Stimulated activated CD4-positive, alpha-beta T cell treated with anti-CD3 and anti-CD28 coated beads, Interleukin-2, amount 100 ng/mL, for 48 hours (primary cell): ENCODE measurements at places on chromosomes 3 and 15.

- no peak for DNase-seq
These were observed 660.7 kb upstream of the ADAMTS9 start for GRCh38 chr3:65348398-65348995.

DNA sequence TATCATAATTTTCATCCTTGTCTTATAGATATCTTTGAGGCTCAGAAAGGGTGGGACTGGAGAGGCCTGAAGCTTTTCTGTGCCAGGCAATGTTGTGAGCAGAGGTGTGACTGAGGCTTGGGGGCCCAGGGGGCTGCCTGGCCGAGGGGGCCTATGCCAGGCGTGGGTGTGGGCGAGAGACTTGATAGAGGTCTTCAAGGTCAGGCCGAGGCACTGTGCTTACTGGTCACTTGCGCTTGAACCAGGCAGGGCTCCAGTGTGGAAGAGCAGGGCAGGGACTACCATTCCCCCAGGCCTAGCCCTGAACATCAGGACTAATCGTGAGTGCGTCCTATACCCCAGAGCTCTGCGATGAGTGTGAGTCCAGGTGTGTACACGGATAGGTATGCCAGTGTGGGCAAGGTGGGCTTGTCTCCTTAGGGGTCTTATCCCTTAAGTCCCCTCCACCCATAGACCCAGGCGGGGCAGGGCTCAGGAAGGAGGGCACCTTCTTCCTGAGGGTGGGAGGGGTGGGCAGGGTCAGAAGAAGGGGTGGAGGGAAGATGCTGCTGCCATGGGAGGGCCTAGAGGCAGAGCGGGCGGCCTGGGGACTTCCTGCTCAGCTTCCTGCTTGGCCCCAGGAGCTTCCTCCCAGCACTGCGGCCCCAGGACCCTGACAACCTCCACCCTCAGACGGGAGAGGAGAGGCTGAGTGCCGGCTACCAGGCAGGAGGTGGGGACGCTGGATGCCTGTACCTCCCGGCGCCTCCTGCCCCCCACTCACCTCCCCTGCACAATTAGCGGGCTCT is 84.7 kb downstream of the LINGO1 start:
- no peak for DNase-seq

- no peak for DNase-seq
These were observed 46.2 kb downstream of the NR1D2 start for GRCh38 chr3:23991306-23991682.

DNA sequence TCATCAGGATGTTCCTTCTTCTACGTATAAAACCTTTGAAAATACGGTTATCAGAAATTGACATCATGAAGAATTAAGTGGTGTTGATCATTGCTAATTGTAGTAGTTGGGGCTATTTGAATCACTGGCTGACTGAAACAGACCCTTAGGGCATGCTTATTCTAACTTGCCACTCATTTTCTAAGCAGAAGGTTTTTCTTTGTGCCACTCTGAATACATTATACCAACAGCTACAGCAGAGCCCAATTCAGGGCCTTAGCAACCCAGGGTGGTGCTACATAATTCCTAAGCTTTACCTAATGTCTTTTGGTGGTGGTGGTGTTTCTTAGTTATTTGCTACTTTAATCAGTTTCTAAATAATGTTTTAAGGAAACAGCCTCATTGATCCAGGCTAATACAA is 524.2 kb downstream of the NLGN1 start:
- DNase-seq, result no peak

- DNase-seq, result no peak
These were observed 17.5 kb downstream of the TGM5 start for GRCh38 chr15:43249236-43249635.

DNA sequence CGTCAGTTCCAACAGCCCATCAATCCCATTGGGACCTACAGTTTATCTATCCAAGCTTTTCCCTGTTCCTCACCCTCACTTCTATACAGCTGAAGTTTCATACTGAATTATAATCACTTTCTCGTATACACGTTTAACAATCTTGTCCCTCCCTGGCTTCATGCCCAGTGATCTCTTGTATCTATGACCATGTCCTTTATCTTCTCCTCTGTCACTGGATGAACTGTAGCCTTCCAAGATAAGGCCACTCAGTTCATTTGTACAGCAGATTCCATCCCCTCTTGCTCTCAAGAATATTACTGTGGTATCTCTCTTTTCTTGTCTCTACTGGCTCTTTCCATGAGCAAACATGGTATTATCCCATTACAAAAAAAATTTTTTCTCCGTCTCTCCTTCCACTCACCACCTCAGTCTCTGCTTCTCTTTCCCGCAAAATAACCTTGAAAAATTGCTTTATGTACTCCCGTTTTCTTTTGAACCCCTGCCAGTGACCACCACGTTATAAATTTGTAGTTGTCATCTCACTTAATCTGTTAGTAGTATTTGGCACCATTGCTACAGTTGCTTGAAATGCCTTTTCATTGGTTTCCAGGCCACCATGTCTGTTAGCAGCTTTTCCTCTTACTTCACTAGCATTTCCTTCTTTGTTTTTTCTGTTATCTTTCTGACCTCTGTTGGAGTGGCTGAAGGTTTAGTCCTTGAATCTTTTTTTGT is 9.4 kb downstream of the CTNNB1 start:
- no peak for DNase-seq

DNA sequence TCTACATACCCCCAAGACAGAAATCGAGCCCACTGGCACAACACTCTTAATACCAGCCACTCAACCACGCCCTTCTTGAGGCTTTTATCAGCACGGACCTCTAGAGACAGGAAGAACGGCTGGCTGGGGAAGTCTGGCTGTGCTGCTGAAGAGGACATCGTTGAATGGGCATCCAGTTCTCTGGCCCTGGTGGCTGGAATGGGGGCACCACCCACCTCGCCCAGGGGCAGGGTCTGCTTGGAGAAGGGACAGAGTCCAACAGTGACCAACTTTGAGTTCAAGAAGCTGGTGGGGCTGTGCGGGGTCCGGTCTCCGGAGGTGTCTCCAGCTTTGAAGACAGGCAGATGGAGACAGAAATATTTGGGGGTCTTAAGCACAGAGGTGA is 77.5 kb downstream of the ATP10A start:
- no peak for DNase-seq

DNA sequence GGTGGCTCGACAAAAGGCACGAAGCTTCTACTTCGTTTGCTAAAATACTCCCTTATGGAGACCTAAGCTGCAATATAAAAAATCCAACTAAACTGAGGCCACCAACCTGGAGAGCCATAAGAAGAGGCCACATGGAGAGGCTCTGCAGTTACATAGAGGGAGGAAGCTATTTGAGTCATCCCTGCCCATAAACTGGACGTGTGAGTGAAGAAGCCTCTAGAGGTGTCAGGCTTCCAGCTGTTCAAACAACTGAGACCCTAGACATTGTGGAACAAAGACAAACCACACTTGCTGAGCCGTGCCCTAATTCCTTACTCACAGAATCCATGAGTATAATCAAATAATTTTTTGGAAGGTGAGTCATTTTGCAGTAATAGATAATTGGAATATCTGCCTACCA is 50.2 kb upstream of the GMNC start:
- no peak for DNase-seq

DNA sequence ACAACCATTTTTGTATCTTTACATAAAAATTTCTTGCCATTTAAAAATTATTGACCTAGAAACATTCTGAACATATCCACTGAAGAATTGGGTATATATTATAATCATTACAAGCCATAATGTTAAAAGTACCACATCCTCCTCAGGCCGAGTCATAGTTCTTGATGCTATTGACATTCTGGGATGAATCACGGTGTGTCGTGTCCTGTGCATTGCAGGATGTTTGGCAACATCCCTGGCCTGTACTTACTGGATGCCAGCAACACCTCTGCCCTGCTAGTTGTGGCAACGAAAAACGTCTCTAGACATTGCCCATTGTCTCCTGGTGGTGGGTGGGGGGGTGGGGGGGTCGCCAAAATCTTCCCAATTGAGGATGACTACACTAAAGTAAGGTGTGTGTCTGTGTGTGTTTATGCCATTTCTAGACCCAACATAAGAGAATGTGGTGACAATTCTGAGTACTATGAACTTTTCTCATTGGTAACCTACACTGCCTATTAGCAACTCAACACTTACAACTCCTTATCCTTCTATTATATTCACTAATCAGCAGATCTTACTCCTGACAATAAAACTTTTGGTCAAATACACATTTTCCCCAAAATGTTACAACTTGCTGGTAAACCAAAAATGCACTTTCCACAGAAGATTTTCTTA is 471.6 kb downstream of the FOXP1 start:
- DNase-seq, result no peak

GRCh38 chr15:57218826-57219576 is 157.3 kb upstream of the CGNL1 start:
- no peak for DNase-seq

- no peak for DNase-seq
These were observed 5.4 kb downstream of the VILL start for GRCh38 chr3:37995652-37996641.

GRCh38 chr3:188700501-188700900 is 471.3 kb upstream of the TPRG1 start:
- DNase-seq, result no peak

- DNase-seq, result no peak
These were observed at the start of gene BCHE for GRCh38 chr3:165837058-165837525. TSS of gene BCHE (minus strand) at chr3:165837423. CDS start at chr3:165831033, 6,390 bp downstream.

DNA sequence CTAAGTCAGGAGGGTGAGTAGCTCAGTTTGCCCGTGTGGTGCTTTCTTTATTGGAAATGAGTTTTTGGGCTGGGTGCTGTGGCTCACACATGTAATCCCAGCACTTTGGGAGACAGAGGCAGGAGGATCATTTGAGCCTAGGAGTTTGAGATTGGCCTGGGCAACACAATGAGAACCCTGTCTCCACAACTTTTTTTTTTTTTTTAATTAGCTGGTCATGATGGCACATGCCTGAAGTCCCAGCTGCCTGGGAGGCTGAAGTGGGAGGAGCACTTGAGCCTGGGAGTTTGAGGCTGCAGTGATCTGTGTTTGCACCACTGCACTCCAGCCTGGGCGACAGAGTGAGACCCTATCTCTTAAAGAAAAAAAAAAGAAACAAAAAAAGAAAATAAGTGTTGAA is 174.9 kb downstream of the NSMCE3 start:
- DNase-seq, result no peak

GRCh38 chr3:4852780-4853748 is 126.2 kb upstream of the BHLHE40 start:
- no peak for DNase-seq

DNA sequence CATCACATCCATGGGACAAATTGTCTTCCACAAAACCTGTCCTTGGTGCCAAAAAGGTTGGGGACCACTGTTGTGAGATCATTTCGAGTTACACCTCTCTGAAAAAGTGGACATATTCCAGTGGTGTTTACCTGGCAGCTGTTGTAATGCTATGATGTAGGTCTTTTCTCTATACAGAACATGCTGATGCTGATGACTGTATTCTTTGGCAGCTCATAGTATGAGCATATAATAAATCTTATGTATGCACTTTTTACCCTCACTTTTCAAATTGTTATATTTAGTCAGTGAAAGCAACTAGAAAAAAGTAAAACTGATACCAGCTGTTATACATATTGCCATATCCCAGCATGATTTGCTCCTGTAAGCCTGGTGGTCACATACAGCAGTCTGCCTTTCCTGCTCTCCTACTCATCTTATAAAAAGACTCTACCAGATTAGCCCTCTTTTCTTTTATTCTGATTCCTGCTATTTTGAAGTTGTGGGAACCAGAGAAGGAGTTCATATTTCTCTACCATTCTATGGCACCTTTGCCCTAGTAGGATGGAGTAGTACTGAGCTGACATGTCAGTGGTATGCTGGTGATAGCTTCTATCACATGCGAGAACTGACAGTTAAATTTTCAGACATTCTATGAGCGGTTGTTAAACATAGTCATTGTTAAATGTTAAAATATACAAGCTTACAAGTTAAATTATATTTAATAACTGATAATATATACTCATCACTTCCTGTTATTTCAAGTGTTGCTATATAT is 128.7 kb downstream of the FNDC3B start:
- no peak for DNase-seq

DNA sequence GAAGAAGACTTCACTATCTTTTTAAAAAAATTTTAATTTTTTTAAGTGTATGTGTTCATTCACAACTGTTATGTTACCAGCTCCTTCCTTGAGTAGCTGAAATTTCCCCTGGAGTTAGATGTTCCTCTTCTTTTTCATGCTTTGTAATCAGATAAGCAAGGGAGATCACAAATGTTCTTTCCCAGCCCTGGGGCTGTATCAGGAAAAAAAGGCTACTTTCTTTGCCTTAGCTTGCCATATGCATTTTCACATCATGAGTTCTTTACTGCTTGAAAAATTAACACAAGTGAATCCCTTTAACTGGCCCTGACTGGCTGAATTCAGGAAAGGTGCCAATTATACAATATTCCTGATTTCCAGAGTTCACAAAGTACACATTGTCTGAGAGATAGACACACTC is 353.2 kb upstream of the ATP11B start:
- DNase-seq, result no peak

DNA sequence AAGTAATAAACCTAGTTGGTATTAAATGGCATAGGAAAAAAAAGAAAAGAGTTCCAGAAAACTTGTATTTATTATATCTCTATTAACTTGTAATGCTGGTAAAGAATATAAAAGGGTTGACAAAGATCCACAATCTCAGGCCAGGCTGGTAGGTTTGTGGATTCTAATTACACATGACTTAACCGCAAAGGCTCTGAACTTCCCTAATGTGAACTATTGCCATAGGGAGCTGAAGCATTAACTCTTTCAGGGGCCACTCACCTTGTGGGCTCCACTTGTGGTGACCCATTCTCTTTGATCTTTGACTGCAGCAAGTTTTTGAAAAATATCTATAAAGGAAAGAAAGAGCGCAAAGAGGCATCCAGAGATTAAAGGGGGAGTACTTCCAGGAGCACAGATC is 58.5 kb downstream of the NEK10 start:
- no peak for DNase-seq

DNA sequence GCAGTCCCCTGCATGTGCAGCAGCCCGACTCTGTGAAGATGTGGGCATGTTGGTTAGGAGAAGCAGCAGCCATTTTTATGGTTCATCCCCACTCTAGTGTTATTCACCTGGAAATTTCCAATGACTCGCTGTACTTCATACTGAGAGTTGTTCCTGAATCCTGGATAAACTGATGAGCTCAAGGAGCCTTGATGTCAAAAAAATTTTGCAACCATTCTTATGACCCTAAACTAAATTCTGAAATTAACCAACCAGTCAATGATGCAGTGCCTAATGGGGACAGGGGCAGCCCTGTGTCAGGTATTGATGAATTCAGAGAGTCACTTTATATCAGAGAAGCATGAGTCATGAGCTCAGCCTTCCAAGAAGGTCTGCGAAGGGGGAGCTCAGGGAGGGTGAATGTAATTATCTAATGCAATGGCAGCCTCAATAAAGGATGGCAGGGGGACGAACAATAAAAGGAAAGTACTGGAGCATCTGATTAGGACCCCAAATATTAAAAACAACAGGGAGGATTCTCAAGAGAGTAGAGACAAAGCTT is 108.4 kb upstream of the VEPH1 start:
- DNase-seq, result no peak

DNA sequence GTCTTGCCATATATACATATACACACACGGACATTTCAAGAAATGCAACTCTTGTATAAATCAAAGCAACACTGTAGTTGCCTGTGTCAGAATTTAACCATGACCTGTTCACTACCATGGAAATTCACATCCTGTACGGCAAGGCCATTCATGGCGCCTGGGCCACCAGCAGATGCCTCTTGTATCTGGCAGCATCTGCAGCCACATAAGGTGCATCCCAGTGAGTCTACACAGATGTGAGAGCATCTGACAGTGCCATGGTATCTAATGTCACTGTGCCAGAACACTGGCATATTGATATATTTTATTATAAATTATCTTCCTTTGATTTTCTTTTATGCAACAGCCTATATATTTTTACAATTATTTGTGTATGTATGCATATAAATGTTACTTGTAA is 25.1 kb downstream of the PDZRN3 start:
- DNase-seq, result no peak
